ENCODE measurements at places on chromosomes 4 and X. TPM values are rescaled to one million over a fixed set of nuclear protein-coding genes. Genes with fewer than 3 reads are reported as not detected.
A peak's percentile ranks its signal among the peaks of the same experiment; 100 is the strongest.

UTP3 gene
- total RNA-seq = 29.9 TPM

RNF212 gene
- 11.8 TPM for total RNA-seq

ZNF718 gene
- 35.1 TPM for total RNA-seq

SHROOM4 gene
- total RNA-seq = 7.9 TPM

- no peak for DNase-seq
Measured at GRCh38 chr4:35534962-35535361, 709.4 kb downstream of the ARAP2 start.

DNA sequence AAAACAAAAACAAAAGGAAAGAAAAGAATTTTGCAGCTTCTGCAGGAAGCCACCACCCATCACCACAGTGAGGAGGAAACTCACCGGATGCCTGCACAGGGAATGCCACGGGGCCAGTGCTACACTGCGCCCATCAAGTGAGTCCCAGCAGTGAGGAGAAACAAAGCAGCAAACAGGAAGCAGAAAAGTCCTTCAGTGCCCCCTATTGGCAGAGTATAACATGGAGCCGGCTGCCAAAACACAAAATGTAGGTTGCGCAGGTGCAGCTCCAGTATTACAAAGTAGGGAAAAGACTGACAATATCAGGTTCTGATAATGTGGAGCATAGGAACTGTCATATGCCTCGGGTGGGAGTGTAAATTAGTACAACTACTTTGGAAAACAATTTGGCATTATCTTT is 23.3 kb upstream of the SCML2 start:
- DNase-seq = peak; percentile 72

DNA sequence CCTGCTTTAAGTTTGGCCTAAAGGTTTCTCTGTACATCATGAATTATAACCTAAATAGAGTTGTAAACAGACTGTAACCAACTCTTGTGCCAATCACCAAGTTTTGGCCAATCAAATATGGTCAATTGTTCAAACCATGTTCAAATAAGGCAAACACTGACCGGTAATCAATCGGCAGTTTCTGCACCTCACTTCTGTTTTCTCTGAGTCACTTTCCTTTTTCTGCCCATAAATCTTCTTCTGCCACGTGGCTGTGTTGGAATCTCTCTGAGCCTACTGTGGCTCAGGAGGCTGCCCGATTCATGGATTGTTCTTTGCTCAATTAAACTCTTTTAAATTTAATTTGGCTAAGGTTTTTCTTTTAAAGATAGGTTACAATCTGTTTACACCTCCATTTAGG is 16.5 kb upstream of the ENPP6 start:
- DNase-seq = no peak

DNA sequence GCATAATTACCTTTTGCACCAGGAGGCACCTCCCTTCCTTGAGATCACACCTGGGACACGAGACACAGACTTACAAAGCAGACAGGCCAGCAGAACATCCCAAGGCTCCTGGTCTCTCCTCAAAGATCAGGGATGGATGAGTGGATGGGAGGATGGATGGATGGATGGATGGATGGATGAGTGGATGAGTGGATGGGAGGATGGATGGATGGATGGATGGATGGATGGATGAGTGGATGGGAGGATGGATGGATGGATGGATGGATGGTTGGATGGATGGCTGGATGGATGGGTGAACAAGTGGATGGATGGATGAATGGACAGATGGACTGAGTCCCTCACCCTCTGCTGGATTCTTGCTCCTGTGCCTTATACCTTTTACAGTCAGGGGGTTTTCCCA is 364.0 kb downstream of the BCOR start:
- no peak for DNase-seq

DNA sequence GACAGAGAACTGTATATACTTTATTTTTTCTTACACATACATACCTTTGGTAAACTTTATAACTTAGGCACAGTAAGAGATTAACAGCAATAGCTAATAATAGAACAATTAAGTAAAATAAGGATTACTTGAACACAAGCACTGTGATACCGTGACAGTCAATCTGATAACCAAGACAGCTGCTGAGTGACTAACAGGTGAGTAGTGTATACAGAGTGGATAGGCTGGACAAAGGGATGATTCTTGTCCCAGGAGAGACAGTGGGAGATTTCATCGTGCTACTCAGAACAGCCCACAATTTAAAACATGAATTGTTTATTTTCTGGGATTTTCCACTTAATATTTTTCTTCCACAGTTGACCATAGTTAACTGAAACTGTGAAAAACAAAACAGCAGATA is 411.8 kb downstream of the PPP1R2C start:
- DNase-seq = no peak

DNA sequence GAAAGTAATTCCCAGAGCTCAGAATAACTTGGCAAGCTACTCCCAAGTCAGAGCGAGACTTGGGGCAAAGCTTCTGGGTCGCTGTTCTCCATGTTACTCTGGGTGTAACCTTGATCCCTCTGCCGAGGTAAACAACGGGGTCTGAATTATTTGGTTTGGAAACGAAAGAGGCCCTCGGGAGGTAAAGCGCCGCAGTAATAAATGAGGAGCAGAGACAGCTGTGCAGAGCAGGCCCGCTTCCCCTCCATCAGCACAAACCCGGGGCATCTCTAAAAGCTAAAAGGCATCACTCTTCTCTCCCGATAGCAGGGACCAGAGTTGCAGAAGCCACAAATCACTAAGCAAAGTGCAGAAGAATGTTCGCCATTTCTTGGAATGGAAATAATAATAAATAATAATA is 561.5 kb downstream of the BCOR start:
- no peak for DNase-seq

DNA sequence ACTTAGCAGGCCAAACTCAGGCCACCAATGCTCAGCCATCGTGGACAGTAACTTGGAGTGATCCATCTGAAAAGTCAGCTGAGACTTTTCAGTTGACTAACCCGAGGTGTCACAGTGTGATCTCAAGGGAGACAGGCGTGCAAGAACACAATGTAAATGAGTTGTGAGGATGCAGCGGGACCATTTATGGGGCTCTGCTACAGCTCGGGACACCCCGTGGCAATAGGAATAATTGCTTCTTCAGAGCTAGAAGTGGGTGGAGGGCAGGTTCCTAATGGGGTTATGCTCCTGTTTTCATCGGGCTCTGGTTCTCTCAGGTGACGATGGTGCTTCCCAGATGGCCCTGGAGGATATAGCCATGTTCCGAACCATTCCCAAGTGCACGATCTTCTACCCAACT is 27.3 kb downstream of the TKTL1 start:
- no peak for DNase-seq

Measured in GM23338 (cell line).